Cardiac muscle cell (in vitro differentiated cells and primary cell): ENCODE measurements at places on chromosomes 7 and 10. TPM values are rescaled to one million over a fixed set of nuclear protein-coding genes. Genes with fewer than 3 reads are reported as not detected.

CCL24 gene
- total RNA-seq: not detected in 2 replicates

GRCh38 chr10:114931072-114931679, 6.8 kb upstream of the TRUB1 start:
- DNase-seq: no peak
- no peak overlapping the region for H3K4me3 ChIP-seq
- H3K27ac ChIP-seq: no peak overlapping the region
- no peaks in the 10 kb centered on the region for H3K27me3 ChIP-seq
- no peaks in the 10 kb centered on the region for H3K36me3 ChIP-seq
- no peaks in the 10 kb centered on the region for H3K4me1 ChIP-seq

DNA sequence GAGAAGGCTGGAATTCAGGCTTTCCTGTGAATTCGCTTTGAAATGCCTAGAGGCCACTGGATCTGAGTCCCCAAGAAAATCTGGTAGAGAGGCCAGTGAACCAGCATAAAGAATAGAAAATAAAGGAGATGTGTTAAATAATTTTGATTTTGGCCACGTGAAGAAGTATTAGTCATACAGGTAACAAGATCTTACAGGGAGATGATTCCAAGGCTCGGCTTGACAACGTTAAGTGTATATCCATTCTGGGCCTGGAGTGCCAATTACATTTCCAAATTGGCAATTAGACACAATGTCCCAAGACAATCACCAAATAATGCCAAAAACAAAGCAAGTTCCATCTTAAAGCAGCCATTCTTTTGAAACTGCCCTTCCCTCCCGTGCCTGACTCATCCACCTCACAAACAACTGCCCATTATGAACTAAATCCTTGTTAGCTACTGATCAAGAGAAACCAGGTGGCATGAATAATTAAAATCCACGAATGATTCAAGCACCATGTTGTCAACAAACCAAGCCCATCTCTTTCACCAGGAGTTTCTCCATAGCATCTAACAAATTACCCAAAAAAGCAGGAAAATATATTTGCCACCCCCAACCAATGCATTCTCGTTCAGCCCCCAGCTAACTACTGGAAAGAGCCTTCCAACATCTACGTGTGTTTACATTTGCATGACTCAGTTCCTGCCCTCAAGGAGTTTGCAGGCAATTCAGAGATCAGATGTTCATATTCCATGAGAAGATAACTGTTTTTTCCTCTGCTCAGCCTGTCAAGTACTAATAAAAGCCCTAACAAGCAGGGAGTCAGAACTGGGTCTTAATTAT, 8.5 kb downstream of the KCNMA1 start:
- peaks cover 30% of the 10 kb centered on the region for H3K27me3 ChIP-seq
- no peak overlapping the region for H3K4me3 ChIP-seq
- DNase-seq: no peak
- H3K36me3 ChIP-seq: no peaks in the 10 kb centered on the region

- DNase-seq: no peak
- no peak overlapping the region for H3K4me3 ChIP-seq
- no peaks in the 10 kb centered on the region for H3K27me3 ChIP-seq
- H3K27ac ChIP-seq: no peak overlapping the region
These were observed 21.8 kb upstream of the INPP5F start for GRCh38 chr10:119703903-119704508.

DNA sequence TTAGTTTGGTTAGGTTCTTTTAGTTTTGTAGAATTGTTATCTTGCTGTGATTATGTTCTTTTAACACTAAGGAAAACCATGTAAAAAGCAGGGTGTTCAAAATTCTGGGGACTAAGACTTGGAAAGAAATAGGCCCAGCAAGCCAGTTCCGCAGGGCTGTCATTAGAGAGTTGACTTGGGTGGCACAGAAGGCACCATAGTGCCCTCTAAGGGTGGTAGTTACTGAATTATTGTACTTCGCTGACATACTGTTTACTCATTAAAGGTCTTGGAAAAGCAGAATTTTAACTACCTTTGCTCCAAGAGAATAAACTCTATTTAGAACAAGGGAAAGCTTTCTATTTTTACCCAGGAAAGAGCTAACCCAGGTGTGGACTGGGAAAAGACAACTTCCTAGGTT, 86.5 kb downstream of the OTUD1 start:
- H3K27me3 ChIP-seq: peaks cover 5% of the 10 kb centered on the region
- DNase-seq: peak; percentile 49
- no peaks in the 10 kb centered on the region for H3K4me1 ChIP-seq

- H3K4me3 ChIP-seq: peak overlapping the region; percentile 77
- H3K36me3 ChIP-seq: peaks cover 24% of the 10 kb centered on the region
- H3K27me3 ChIP-seq: no peaks in the 10 kb centered on the region
- DNase-seq: no peak
These were observed 2.1 kb downstream of the NHLRC2 start for GRCh38 chr10:113856563-113856962.

EGR2 gene
- total RNA-seq: 0.18 and 0.33 TPM in 2 replicates

GRCh38 chr10:103394180-103394579, 2.1 kb downstream of the ATP5MK start:
- peaks cover 16% of the 10 kb centered on the region for H3K4me1 ChIP-seq
- H3K4me3 ChIP-seq: no peak overlapping the region
- H3K36me3 ChIP-seq: peaks cover 38% of the 10 kb centered on the region
- DNase-seq: peak; percentile 4
- H3K27me3 ChIP-seq: no peaks in the 10 kb centered on the region

DNA sequence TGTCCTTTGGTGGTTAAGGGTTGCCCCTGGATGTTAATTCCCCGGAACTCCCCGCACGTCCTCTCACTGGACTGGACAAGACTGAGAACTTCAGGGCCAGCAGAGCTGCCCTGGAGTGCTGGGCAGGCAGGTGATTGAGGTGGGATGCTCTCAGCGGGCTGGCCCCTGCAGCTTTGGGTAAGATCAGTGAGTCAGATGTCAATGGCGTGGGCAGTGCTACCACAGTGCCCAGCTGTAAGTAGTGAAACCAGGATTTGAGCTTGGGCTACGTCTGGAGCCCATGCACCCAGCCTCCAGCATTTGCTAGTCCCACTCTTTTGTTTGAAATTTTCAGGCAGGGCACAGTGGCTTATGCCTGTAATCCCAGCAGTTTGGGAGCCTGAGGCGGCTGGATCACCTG, 6.7 kb upstream of the SEPHS1 start:
- no peaks in the 10 kb centered on the region for H3K36me3 ChIP-seq
- peaks cover 3% of the 10 kb centered on the region for H3K4me1 ChIP-seq
- DNase-seq: no peak
- no peak overlapping the region for H3K4me3 ChIP-seq
- no peak overlapping the region for H3K27ac ChIP-seq
- peaks cover 24% of the 10 kb centered on the region for H3K27me3 ChIP-seq

DNA sequence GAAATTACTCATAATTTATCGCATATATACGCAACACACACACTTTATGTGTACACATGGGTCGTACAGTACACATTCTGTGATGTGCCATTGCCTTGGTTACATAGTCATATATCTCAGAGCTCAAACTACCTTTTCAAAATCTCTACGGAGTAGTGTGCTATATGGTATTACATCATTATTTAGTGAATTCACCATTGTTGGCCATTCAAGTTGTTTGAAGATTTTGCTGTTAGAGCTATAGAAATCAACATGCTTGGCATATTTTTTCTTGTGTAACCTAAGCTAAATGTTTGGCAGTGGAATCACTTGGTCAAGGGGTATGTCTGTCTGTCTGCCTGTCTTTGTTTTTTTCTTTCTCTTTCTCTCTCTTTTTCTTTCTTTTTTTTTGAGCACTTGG, 42.0 kb upstream of the MMD2 start:
- H3K36me3 ChIP-seq: peaks cover 2% of the 10 kb centered on the region
- H3K4me3 ChIP-seq: no peak overlapping the region
- no peaks in the 10 kb centered on the region for H3K4me1 ChIP-seq
- DNase-seq: no peak
- H3K27ac ChIP-seq: no peak overlapping the region

- H3K4me3 ChIP-seq: no peak overlapping the region
- no peak for DNase-seq
- H3K36me3 ChIP-seq: no peaks in the 10 kb centered on the region
- no peaks in the 10 kb centered on the region for H3K27me3 ChIP-seq
- no peak overlapping the region for H3K27ac ChIP-seq
These were observed 45.5 kb upstream of the RHOBTB1 start for GRCh38 chr10:60989400-60989876.

GRCh38 chr7:151261529-151261928, 13.0 kb upstream of the SMARCD3 start:
- no peak overlapping the region for H3K27ac ChIP-seq
- H3K36me3 ChIP-seq: no peaks in the 10 kb centered on the region
- H3K27me3 ChIP-seq: no peaks in the 10 kb centered on the region
- DNase-seq: peak; percentile 52
- H3K4me3 ChIP-seq: no peak overlapping the region

DNA sequence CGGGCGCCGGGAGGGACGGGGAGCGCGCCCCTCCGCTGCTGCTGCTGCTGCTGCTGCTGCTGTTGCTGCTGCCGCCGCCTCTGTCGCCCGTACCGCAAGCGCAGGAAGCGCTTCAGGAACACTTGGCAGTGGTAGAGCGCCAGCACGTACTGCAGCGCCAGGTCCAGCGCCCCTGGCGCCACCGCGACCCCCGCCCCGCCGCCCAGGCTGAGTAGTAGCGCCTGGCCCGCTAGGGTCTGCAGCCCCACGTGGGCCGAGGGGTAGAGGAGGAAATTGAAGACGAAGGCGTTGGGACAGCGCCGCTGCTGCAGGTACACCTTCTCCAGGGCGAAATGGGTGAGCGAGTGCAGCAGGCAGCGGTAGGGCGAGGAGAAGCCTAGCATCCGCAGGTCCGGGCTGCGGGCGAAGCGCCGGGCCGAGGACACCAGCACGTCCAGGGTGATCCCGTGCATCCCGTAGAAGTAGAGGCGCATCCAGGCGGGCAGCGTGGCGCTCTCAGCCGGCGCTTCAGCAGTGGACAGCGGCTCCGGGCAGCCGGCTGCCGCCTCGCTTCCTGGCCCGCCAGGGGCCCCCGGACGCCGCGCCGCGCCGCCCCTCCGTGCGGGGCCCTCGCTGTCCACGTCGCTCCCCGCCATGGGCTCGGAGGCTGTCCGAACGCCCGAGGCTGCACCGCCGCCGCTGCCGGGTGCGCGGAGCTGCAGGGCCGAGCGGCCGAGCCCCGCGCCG, at the start of gene TMEM229A:
TMEM229A (minus strand) TSS at position 699 of the 726 bp plus-strand sequence; CDS start at position 635, 64 bp downstream.
- no peak within 1 kb of the TSS for H3K27ac ChIP-seq
- peaks cover 6% of the 10 kb centered on the region for H3K4me1 ChIP-seq
- DNase-seq: peak; percentile 63
- H3K27me3 ChIP-seq: peaks cover 71% of the 10 kb centered on the region

ASZ1 gene
- 0.18 TPM in 1 of 2 replicates, not detected in the other for total RNA-seq

DNA sequence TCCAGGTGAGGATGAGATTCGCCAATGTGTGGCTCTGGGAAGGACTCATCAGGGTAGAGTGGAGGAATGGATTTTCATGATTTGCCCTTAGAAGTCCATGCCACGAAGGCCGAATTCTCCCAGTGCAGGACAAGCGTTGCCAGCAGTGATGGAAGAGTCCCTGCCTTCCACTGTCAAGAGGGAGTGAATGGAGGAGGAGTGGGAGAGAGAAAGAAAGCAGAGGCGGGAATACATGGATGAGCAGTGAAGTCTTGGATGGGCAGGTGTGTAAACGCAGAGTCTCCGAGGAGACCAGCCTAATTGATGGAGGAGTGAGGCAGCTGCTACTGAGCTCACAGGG, 419.2 kb downstream of the GLRX3 start:
- no peaks in the 10 kb centered on the region for H3K4me1 ChIP-seq
- H3K36me3 ChIP-seq: no peaks in the 10 kb centered on the region
- H3K27ac ChIP-seq: no peak overlapping the region
- DNase-seq: no peak
- no peak overlapping the region for H3K4me3 ChIP-seq
- H3K27me3 ChIP-seq: peaks cover 1% of the 10 kb centered on the region

GRCh38 chr10:63627881-63628296, 106.7 kb downstream of the REEP3 start:
- no peaks in the 10 kb centered on the region for H3K36me3 ChIP-seq
- no peak for DNase-seq
- peaks cover 16% of the 10 kb centered on the region for H3K4me1 ChIP-seq
- peak overlapping the region; percentile 100 for H3K27ac ChIP-seq
- peak overlapping the region; percentile 3 for H3K4me3 ChIP-seq
- no peaks in the 10 kb centered on the region for H3K27me3 ChIP-seq

HECW1 gene
- total RNA-seq: 0.06 and 0.39 TPM in 2 replicates

DNA sequence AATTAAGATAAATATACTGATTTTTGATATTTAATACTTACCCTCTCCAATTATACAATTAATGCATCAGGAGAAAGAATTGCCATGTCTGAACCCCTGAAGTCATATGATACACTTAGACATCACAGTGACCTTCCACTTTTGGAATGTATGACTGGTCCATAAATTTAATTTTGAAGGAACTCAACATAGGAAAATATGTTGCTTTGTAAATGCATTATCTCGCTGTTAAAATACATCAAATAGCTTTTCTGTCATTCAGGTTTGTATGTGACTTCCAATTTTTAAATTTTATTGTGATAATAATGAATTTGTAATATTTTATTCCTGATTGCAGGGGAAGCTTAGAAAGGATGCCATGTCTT, 631.9 kb upstream of the ANKRD30A start:
- H3K4me1 ChIP-seq: peaks cover 21% of the 10 kb centered on the region
- no peak overlapping the region for H3K4me3 ChIP-seq
- no peaks in the 10 kb centered on the region for H3K27me3 ChIP-seq
- H3K36me3 ChIP-seq: no peaks in the 10 kb centered on the region

- H3K27ac ChIP-seq: no peak overlapping the region
- no peaks in the 10 kb centered on the region for H3K4me1 ChIP-seq
- no peak for DNase-seq
- no peaks in the 10 kb centered on the region for H3K36me3 ChIP-seq
- no peak overlapping the region for H3K4me3 ChIP-seq
- H3K27me3 ChIP-seq: no peaks in the 10 kb centered on the region
These were observed 868.1 kb downstream of the XPNPEP1 start for GRCh38 chr10:109055243-109055642.

- no peak overlapping the region for H3K4me3 ChIP-seq
- no peak overlapping the region for H3K27ac ChIP-seq
These were observed 116.1 kb upstream of the ACBD5 start for GRCh38 chr10:27356738-27357137.

DNA sequence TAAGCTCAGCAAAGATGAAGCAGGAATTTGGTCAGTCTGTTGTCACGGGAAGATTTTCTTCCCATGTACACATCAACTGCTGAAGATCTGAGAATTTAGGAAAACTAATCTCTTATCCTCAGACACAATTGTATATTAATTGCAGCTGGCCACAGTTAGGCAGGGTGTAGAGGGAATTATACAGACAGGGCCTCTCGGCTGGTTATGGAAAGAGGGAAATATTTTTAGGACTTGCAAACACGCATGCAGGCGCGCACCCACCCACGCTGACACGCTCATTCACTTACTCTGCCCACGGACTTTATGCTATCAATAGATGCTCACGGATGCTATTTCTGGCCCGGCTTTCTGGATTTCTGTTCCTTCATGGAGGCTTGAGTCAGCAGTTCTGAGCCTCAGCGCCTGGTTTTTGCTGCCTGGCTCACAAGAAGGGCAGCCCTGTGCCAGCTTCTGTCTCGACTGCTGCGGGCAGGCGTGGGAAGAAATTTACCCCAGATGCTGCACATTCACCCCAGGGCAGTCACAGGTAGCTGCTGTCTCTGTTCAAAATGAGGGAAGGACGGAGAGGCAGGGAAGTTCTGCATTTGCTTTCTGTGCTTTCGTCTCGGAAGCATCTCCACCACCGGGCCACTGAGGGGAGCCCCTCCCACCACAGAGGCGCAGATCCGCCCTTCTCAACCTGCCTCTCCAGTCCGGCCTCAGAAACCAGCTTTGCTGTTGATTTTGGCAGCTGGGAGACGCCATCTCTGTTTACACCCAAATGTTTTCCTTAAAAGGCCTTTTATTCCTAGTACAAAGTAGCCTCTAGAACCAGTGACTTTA, 116.3 kb upstream of the BTBD16 start:
- no peak overlapping the region for H3K4me3 ChIP-seq
- no peaks in the 10 kb centered on the region for H3K36me3 ChIP-seq
- peak; percentile 42 for DNase-seq
- peaks cover 27% of the 10 kb centered on the region for H3K4me1 ChIP-seq
